ENCODE measurements at places on chromosomes 4 and X.

GRCh38 chrX:42869659-42870476, 91.9 kb upstream of the PPP1R2C start:
- DNase-seq = no peak

GRCh38 chr4:183445097-183445428, 627 bp downstream of the CDKN2AIP start:
- DNase-seq = peak; percentile 22

DNA sequence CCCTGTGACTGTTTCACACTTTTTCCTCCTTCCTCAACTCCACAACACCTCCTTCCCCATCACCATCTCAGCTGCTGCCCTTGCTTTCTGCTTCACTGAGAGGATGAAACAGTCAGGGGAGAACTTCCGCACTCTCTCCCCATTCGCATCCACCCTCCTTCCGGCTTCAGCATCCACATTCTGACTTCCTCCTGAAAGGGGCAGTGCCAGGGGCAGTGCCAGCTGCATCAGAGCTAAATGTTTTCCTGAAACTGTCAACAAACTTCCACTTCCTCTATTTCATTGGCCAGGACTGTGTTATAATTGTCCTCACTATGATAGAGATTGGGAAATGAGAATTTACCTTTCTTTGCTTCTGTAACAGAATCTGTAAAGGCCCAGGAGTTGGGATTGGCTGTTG, 18.2 kb upstream of the RASL11B start:
- DNase-seq = no peak

GRCh38 chr4:80922941-80923340, 107.6 kb upstream of the BMP3 start:
- DNase-seq = no peak
